ENCODE measurements at places on chromosomes 2 and 18.

DNA sequence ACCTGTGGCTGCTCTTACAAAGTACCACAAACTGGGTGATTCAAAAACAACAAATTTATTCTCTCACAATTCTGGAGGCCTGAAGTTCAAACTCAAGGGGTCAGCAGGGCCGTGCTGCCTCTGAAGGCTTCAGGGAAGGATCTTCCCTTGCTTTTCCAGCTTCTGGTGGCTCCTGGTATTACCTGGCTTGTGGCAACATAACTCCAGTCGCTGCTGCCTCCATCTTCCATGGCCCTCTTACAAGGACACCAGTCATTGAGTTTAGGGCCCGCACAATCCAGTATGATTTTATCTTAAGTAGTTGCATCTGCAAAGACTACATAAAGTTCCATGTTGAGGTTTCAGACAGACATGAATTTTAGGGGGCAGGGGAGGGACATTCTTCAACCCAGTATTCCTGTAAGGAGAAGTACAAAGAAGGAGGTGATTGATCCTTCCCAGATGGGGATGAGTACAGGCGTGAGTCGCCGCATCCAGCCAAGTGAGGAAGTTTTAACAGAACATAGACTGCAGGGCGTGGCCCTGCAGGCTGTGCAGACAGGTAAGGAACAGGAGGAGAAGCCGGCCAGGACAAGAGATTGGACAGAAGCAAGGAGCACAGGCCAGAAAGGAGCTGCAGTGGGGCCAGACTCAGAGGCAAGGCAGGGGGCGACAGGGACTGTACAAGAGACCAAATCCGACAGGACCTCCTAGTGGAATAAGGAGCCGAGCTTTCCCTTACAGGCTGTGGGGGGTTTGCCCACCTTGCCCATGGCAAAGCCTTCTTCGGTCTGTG, 44.4 kb upstream of the BZW1 start:
- no peak for DNase-seq

GRCh38 chr2:25273985-25274535, 67.7 kb downstream of the DNMT3A start:
- DNase-seq, result peak; percentile 14

DNA sequence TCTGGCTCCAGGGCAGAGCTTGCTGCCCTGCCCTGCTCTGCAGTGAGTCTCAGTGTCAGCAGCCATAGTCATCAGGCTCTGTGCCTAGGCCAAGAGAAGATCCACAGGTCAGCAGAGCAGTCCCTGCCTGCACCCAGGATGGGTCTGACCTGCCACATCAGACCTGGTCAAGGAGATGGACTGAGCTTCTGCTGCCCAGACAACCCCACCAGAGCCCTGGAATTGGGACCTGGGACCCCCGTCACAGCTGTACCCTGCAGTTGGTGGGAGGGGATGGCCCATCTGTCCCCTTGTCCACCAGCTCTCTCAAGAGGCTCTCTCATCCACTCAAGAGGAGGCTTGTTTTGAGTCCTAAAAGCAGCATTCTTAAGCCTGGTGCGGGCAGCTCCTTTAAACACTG, 142.6 kb downstream of the TFCP2L1 start:
- no peak for DNase-seq

DNA sequence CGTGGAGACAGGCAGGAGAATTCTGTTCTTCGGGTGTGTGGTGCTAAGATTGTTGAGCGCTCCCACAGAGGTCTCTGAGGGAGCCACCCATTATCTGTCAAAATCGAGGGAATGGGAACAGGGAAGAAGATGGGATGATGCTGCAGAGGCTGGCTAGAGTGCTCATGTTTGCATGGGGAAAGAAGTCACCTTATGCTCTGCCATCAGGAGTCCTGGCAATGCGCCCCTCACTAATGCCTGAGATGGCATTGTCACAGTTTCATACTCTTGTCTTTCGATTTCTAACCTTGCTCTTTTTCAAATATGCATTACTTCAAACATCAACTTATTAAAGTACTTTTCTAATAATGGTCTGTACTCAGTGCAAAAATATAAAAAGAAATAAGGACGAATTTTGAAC, 463.3 kb upstream of the CELF4 start:
- DNase-seq, result no peak

DNA sequence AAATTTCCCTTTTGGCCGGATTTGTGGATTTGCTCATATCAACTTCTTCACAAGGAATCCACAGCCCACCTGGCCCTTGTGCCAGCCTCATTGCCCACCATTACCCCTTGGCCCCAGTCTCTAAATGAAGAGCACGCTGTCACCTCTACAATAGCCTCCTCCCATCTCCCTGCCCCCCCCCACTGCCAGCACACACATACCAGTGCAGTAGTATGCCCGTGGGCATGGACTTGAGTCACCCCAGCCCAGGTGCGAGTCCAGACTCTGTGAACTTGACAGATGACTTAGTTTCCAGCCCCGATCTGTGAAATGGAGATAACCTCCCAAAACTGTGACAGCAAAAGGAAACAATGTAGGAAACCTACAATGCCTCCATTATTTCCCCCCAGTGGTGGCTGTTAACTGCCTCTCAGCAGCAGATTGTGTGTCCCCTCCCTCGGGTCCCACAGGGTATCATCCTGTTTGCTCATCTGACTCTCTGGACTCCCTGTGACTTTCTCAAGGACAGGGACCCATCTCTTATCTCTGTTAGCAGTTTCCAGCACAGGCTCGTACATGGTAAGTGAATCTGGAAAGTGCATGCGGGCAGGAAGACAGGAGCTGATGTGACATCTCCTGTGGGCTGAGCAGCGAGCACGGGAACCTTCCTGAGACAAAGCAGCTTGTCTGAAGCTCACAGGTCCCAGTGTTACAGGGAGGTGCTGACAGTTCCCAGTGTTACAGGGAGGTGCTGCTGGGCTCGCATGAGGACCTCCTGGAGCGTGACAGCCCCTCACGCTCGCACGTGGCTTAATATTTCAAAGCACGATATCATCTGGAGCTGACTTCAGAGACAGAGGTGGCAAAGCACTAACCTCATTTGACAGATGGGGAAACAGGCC, 4.2 kb upstream of the TMEM185B start:
- DNase-seq, result no peak

GRCh38 chr18:70301667-70302066, 12.8 kb downstream of the SOCS6 start:
- no peak for DNase-seq

DNA sequence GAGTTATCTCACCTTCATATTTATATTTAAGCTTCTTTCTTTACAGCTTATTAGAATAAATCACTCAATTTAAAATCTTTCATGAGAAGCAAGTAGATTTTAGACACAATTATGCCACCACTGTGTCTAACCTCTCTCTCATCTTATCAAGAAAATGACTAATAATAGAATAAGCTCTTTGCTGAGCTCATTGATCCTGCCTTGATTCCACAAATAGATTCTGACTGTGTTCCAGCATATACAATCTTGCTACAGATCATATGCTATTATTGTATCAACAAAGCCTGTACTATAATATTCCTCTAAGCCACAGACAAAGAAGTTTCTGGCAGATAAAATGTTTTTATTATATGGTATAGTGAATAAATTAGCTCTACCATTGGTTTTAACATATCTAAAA, 168.7 kb upstream of the GULP1 start:
- no peak for DNase-seq

DNA sequence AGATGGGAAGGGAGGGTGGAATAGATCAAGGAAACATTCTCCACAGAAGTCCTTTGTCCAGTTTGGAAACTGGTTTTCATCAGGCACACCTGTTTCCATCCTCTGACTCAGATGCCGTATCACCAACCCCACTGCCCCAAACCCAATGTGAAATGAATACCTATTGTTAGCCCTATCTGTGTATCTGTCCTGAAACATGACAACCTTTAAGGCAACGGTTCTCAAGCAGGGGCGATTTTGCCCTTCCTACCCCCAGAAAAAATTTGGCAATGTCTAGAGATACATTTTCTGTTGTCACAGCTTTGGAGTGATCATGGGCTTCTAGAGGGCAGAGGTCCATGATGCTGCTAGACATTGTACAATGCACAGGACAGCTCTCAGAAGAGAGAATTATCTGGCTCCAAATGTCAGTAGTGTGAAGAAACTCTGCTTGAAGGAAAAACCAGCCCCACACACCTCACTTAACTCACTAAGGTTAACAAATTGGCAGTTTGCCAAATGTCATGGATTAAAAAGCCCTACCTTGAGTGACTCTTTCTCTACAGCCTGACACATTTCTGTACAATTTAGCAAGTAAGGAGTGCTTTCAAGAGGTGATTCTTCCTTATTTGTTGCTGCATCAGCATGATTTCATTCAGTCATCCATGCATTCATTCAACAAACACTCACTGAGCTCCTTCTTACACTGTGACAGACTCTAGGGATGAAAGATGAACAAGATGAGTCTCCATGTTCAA, 3.4 kb downstream of the SCTR start:
- DNase-seq, result no peak

DNA sequence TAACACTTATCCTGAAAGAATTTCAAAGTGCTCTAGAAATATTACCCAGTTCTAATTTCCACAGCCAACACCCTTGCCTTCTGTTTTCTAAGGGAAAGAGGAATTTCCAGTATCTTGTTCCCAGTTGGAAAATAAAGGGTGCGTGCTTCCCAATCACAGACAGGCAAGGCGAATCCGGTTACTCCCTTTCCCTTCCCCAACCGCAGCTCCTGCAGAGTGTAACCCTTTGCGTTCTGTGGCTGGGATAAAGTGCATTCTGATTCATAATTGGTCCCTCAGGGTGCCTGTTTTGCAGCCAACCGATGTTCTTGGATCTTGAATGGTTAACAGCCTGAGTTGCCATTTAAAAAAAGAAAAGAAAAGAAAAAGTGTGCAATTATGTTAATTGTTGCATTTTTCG, 40.6 kb upstream of the PGAP1 start:
- DNase-seq, result no peak

DNA sequence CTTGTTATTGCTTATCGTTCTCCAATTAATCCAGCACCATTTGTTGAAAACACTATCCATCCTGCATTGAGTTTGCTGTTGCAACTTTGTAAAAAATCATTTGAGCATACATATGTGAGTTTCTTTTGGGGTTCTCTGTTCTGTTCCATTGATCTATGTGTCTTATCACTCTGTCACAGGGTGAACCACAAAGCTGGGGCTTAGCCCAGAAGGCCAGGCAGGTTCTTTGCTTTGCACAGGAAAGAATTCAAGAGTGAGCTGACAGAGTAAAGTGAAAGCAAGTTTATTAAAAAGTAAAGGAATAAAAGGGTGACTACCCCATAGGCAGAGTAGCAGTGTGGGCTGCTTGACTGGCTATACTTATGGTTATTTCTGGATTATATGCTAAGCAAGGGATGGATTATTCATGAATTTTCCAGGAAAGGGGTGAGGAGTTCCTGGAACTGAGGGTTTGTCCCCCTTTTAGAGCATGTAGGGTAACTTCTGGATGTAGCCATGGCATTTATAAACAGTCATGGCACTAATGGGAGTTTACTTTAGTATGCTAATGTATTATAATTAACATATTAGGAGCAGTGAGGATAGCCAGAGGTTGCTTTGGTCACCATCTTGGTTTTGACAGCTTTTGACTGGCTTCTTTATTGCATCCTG, 46.8 kb downstream of the RNF138 start:
- no peak for DNase-seq

GRCh38 chr2:24559473-24560113, 68.5 kb downstream of the NCOA1 start:
- no peak for DNase-seq

GRCh38 chr2:48771241-48772014, 15.9 kb upstream of the LHCGR start:
- no peak for DNase-seq

DNA sequence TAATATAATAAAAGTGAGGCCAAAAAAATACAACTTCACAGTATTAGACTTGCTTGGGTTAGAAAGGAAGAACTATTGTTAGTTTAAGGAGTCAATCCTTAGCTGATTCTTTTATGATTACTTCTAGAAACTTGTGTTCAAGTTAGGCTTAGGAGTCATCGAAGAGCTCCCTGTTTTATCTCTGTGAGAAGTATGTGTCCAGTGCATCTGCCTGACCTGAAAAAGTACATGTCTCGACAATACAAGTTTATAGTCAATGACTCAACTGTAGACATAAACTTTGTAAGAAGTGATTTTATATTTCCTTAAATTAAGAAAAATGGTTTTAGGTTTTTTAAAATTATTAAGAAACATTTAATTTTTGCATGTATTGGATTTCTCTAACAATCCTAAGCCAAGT, 571.2 kb downstream of the ZEB2 start:
- no peak for DNase-seq

DNA sequence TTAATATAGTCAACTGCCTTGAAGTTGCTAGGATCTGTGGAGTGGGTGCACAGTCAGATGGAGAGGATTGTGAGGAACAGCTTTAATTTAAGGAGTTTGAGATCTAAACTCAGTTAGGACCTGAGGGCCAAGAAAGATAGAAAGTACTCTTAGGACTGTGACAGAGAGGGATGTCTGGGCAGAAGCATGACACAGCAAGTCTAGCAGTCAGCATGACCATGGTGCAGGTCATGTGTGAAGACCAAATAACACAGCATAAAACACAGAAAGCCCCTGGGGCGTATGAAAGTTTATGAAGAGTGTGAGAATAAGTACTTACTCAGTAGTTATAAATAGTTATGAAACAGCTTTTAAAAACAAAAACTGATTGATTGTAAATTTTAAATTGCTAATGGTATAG, 107.2 kb downstream of the GALNT1 start:
- no peak for DNase-seq

DNA sequence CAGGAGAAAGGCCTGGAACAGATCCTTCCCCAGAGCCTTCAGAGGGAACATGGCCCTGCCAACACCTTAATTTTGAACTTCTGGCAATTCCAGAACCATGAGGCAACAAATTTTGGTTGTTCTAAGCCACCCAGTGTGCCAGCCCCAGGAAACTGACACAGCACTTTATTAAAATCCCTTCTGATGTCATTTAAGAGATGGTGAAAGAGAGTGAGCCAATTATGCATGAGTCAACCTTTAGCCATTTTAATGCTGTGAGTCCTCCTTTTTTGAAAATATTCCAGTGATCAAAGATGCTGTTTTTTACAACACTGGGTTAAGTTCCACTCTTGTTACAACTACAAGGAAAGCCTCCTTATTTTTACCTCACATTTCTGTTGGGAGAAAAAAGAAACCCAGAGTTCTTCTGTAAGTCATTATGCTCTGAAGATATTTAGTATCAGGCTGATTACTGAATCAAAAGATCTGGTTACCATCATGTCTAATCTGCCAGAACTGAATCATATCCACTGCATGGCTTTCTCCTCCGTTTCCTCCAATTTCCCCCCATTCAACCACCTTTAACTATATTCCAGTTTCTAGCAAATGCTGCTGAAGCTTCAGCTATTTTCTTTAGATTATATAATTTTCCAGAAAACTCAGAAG, 235.4 kb downstream of the TXNL1 start:
- no peak for DNase-seq

DNA sequence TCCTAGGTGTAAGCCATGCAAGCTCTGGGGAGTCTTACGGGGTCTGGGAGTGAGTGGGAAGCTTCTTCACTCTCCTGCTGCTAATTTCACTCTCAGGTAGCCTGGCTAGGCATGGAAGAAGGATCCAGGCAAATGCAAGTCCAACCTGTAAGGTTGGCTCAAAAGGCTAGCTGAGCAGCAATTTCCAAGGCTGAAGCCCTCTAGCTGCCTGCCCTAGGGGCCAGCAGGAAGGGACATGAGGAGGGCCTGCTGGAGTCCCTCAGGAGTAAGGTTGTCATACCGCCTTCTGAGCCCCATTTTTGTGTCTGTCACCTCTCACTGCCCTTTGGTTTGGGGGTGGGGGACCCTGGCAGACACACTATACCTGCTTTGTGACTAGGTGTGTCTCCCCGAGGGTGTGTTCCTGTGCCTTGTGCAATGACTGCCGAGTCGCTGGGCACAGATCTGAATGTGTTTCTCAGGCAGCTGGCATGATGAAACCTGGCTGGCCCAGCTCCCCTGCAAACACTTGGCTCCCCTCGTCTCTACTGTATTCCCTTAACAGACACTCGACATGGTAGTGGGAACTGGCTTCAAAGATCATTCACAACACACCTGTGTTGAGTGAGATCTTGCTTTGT, 123.9 kb upstream of the FAM136A start:
- no peak for DNase-seq
